Right cardiac atrium (tissue), 5 donors: ENCODE measurements at places on chromosomes 4 and X.

- no peak for DNase-seq
These were observed 31.0 kb downstream of the TMSB4X start for GRCh38 chrX:13005661-13006473.

DNA sequence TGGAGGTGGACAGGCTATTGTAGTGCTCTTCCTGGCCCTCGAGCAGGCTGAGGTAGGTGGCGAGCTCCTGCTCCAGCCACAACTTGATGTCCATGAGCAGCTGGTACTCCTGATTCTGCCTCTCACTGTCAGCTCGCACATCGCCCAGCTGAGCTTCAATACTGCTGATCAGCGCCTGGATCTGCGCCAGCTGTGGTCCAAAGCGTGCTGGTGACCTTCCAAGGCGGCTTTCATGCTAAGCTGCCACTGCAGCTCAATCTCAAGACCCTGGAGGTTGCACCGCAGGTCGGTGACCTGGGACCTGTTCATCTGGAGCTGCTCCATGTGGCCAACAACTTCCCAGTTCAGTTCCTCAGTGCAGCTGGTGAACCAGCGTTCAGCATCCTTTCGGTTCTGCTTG is 31.2 kb downstream of the LRIT3 start:
- peak; percentile 53 for DNase-seq

DNA sequence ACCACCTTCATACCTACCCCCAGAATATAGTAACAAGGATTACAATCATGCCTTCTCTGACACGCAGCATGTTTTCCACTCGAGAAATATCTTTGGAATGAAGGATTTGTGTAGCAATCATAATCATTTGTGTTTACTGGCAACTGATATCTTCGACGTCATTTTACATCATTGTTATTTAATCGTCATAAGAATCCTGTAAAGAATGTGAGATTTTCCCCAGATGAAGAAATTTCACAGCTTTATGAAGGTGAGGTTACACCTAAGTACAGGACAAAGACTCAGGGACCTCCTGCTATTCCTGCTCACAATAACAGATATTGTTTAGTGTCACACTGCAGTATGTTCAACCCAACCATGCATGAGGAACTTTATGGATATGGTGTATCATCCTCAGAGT is 198.2 kb upstream of the LDB2 start:
- DNase-seq: no peak

DNA sequence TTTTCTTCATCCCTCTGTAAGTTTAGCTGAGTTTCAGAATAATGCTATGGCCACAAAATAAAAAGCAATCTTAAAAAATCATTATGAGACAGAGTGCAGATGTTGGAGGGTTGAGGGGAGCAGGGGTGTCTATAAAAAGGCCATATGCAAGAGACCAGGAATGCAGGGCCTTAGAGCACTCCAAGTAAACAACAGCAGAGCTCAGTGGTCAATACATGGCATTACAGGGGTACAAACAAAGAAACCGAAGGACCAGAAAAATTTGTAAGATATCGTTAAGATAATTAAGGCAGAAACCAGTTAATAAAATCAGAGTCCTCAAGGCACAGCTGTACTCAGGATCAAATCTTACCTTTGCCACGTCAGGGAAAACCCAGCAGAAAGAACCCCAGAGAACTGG is 28.4 kb upstream of the NDST3 start:
- no peak for DNase-seq

DNA sequence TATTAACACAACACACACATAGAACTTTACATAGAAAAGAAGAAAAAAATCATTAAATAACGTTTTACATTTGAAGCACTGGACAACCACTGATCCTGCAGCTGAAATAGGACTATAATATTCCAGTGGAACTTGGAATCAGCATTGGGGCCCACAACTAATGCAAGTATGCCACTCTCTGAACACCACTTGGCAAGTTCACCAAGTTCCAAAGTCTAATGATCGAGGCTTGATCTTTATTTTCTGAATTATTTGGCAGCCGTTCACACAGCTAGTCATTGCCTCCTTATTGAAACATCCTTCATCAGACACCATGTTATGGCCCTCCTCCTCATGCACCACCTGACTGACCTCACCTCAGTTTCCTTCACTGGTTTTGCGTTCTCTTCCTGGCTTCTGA is 107.6 kb downstream of the DCHS2 start:
- DNase-seq: no peak

DNA sequence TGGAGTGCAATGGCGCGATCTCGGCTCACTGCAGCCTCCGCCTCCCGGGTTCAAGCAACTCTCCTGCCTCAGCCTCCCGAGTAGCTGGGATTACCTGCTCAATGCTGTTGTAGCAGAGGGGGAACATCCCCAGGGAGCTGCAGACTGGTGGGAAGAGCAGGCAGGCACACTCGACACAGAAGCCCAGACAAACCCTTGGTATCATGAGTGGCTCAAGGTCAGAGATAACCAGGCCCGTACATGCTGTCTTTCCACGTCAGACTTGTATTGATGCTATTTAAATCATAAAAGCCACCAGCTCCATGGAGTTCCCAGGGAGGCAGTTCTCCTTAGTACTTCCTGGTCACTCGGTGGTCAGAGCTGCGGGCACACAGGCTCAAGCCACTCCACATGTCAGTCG is 33.2 kb downstream of the TRIML2 start:
- DNase-seq: no peak

GRCh38 chrX:48617542-48618340 is 20.4 kb downstream of the WDR13 start:
- DNase-seq: no peak

GRCh38 chr4:81120055-81120454 is 89.5 kb downstream of the BMP3 start:
- DNase-seq: no peak

DNA sequence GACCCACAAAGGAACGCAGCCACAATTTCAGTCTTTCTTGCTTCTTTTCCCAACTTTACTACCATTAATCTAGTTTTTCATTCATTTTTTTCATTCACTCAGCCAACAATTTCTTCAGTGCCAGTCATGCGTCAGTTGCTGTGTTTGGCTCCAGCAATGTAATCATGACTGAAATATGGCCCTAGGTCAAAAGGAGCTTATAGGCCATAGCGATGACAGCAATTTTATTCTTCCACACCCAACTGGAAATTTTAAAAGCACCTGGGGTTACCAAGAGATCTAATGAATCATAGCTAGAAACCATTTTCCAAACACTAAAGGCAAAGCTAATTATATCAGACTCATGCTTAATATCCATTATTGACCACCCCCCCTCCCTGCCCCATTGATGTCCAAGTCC is 29.8 kb upstream of the C1QTNF7 start:
- no peak for DNase-seq

DNA sequence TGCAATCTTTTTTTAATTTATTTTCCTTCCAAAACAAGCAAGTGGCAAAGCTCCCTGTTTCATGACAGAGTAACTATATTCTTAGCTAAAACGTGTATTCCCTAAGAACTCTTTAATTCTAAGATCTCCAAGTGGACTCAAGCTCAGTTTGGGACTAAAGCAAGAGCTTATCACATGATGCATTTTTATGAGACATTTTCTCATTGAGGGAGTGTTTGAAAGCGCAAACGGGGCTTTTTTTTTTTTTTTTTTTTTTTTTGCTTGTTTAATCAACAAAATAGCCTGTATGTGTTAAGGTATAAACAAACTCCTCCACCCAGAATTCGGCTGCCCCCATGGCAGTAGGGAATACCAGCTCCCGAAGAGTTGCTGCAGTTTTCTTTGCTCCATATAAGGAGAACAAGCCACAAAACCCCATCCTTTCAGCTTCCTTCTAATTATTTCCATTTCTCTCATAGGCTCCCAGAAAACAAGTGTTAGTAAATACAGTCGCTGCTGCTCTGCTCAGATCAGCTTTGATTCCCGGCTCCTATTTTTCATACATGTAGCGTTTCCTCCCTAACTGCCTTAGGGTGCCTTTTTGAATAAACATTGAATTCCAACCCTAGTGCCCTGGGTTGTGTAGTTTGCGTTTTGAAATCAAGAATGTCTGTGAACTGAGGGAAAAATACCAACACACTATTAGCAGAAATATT is 669 bp upstream of the PPARGC1A start:
- DNase-seq: no peak

DNA sequence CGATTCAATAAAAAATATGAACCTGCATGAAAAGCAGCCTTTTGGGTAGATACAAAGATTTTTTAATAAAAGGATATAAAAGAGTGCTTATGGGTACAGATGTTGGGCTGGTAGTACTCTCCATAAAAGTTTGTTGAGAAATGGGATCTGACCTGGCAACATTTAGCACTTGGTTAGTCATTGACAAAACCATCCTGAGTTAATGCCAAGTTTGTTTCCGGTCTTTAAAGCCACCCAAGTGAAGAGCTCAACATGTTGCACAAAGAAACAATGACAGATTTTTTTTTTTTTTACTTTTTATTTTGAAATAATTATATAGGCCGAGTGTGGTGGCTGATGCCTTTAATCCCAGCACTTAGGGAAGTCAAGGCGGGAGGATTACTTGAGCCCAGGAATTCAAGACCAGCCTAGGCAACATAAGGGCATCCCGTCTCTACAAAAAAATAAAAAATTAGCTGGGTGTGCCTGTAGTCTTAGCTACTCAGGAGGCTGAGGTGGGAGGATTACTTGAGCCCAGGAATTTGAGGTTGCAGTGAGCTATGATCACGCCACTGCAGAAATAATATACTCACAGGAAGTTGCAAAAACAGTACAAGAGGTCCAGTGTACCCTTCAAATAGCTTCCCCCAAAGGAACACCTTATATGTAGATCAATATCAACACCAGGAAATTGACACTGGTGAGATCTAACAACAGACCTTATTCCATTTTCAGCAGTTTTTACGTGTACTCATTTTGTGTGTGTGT is 16.6 kb downstream of the CHST7 start:
- DNase-seq: no peak

GRCh38 chrX:149074398-149074797 is 430.7 kb downstream of the IDS start:
- peak; percentile 72 for DNase-seq

- DNase-seq: no peak
These were observed 38.7 kb upstream of the MXD4 start for GRCh38 chr4:2300431-2301224.

DNA sequence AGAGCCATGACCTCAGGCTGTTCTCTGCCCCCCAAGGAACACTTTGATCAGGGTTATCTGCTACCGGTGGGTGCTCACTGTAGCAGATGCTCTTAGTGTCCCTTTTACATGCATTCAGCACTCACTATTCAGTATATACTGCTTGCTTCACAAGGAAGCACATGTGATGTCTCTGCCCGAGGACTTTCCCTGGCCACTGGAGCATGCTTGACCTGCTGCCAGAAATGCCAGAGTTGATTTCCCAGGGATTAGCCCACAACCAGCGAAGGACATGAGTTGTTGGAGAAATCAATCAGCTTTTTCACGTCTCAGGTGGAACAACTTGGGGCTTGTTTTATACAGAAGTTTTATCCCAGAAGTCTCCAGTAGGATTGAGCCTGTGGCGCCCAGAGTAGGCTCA is 51.2 kb upstream of the RPS6KA3 start:
- DNase-seq: no peak

- no peak for DNase-seq
These were observed 387.9 kb downstream of the ARHGAP24 start for GRCh38 chr4:85862896-85863295.

- DNase-seq: peak; percentile 24
These were observed 2.0 kb downstream of the PSAPL1 start for GRCh38 chr4:7432531-7433375.

- peak; percentile 46 for DNase-seq
These were observed 33.9 kb upstream of the STIM2 start for GRCh38 chr4:26826721-26827120.

DNA sequence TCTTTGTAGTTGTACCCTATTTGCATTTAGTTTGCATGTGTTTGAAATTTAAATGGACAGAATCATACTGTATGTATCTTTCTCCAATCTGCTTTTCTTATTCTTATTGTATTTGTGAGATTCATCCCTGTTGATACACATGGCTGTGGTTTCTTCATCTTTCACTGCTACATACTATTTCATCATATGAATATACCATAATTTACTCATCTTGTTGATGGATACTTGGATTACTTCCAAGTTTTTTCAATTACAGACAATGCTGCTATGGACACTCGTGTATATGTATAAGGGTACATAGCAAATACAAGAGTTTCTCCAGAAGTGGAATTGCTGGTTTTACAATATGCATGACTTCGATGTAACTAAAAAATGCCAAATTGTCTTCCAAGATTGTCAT is 11.8 kb upstream of the KLHL8 start:
- DNase-seq: no peak

DNA sequence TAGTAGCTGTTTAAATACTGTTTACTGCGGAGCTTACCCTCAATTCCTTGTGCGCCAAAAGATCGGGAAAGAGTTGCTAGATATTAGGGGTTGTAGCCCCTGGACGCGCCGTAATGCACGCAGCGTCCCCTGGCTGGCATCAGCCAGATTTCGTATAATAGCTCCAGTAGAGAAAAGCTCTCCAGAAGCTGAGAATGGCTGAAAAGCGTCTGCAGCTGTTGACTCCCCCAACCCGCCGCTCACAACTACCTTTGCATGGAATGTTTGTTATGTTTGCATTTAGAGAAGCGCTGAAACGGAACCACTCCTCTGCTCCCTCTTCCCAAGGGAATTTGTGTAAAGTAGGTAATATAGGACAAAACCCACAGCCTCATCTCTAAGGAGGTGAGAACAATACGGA is 3.7 kb downstream of the DOCK11 start:
- DNase-seq: no peak

DNA sequence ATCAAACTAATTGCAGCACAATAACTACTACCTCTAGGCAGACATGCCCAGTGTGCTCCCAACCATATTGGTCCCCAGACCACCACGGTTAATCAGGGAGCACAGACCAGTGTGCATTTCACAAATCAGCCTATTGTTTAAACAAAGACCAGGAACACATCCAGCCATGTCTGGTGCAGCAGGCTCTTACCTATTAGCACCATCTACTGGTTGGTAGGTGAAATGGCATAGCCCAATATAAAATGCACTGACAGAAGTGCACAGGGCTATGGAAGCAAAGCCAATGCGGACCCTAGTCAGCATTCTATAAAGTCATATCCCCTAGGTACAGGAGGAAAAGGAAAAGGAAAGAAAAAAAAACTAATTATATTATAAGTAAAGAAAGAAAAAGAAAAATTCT is 15.5 kb upstream of the CYLC1 start:
- no peak for DNase-seq

GRCh38 chr4:80024335-80024734 is 48.7 kb downstream of the ANTXR2 start:
- DNase-seq: no peak

GRCh38 chrX:39162322-39162735 is 361.1 kb downstream of the MID1IP1 start:
- DNase-seq: peak; percentile 70

- DNase-seq: no peak
These were observed 1.9 kb downstream of the GK start for GRCh38 chrX:30654989-30655607.
